Activated T-cell treated with anti-CD3 and anti-CD28 coated beads, Interleukin-2, amount 50 U/mL, for 72 hours (primary cell): ENCODE measurements at places on chromosomes 11 and 22. TPM values are rescaled to one million over a fixed set of nuclear protein-coding genes. Genes with fewer than 3 reads are reported as not detected.
A peak's percentile ranks its signal among the peaks of the same experiment; 100 is the strongest.

DNA sequence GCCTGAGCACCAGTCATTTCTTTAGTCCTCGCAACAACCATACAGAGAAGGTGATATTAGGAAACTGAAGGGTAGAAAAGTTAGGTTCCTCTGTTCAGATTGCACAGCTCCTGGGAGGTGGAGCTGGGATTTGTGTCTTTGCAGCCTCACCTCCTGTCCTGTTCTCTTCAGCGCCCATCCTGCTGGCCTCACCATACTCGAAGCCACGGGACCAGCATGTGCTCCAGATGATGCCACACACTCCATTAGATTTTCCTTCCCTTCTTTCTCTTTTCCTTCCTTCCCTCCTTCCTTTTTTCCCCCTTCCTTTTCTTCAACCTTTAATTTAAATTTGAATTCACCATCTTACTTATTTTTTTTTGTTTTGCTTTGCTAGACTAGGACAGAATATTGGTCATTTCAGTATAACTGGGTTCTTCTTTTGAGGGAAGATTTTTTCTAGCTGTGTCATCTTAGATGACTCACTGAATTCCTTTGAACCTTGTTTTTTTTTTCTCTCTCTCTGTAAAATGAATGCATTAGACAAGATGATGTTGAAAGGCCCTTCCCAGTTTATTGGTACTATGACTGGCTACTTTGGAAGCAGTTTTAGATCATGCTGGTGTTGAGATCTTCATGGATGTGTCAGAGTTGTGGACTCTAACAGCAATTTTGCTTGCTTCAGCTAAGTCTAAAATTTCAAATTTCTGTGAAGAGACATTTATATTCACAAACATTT lies 662.5 kb upstream of the TENM4 start:
- no peak overlapping the region for H3K4me3 ChIP-seq
- no peaks in the 10 kb centered on the region for H3K27me3 ChIP-seq
- DNase-seq, result no peak
- H3K27ac ChIP-seq, result no peak overlapping the region
- H3K36me3 ChIP-seq, result no peaks in the 10 kb centered on the region

DNA sequence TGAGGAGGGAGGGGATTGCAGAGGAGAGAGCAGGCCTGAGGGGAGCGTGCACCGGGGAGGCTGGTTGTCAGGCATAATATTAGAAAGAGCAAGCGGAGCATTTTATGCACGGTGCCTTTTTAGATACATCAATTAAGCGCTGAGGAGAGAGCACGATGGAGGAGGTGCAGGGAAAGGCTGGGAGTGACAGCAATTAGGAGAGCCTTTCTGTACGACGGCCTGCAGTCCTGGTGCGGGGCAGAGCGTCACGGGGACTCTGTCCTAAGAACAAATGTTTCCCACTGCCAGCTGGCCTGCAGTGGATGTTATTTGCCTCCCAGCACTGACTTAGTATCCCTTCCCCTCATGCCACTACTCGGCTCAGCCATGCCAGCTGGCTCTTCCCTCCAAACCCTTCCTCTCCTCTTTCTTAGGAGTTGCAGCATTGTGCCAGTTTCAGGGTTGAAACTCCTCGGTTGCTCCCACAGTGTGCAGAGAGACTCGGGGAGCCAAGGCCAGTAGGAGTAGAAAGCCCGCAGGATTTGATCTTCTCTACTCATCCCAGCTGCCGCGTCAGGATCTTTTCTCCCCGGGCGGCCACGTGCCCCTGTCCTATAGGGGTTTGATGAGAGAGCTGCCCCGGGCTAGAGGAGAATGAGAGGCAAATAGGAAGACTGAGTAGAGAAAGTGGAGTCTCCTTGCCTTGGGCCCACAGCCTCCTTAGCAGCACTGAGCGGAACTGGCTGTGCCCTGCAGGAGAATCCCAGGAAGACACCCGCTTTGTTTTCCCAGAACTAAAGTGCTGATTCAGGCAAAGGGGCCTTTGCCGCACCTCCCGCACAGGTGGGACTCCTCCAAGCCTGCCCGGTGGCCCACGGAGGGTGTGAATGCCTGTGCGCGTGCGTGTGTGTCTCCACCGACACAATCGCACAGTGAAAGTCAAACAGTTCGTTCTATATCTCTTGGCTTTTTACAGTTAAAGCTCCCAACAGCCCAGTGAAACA lies 875.3 kb downstream of the NTM start:
- no peak for DNase-seq
- H3K4me1 ChIP-seq, result no peaks in the 10 kb centered on the region
- no peak overlapping the region for H3K27ac ChIP-seq
- no peaks in the 10 kb centered on the region for H3K36me3 ChIP-seq
- no peaks in the 10 kb centered on the region for H3K27me3 ChIP-seq
- H3K4me3 ChIP-seq, result no peak overlapping the region

DNA sequence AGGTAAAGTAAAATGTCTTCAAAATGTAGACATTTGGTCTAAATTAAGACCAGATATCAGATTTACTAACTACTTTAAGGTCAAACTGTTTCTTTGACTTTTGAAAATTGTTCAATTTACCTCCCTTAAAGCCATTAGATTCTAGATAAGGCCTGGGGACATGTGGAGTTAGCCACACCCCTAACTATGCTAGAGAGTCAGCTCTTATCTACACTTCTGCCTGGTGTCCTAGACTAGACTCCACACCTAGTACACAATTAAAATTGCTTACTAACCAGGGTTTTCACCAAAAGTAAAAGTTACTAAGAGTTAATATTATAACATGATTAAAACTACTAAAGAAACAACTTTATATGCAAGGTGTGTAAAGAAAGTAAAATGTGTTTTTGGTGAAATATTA lies 43.6 kb upstream of the DBX1 start:
- H3K4me1 ChIP-seq, result peaks cover 10% of the 10 kb centered on the region
- no peak overlapping the region for H3K4me3 ChIP-seq
- peaks cover 40% of the 10 kb centered on the region for H3K27me3 ChIP-seq
- H3K27ac ChIP-seq, result no peak overlapping the region
- no peak for DNase-seq

- H3K4me1 ChIP-seq, result no peaks in the 10 kb centered on the region
- H3K27ac ChIP-seq, result no peak overlapping the region
- H3K36me3 ChIP-seq, result no peaks in the 10 kb centered on the region
- peaks cover 9% of the 10 kb centered on the region for H3K27me3 ChIP-seq
Observed at GRCh38 chr22:38082986-38083710, 836 bp downstream of the SLC16A8 start.

- no peaks in the 10 kb centered on the region for H3K36me3 ChIP-seq
- peak overlapping the region; percentile 94 for H3K4me3 ChIP-seq
- H3K27me3 ChIP-seq, result no peaks in the 10 kb centered on the region
- H3K4me1 ChIP-seq, result peaks cover 43% of the 10 kb centered on the region
- H3K27ac ChIP-seq, result peak overlapping the region; percentile 15
Observed at GRCh38 chr11:63940786-63941185, 2.0 kb downstream of the NAA40 start.

DNA sequence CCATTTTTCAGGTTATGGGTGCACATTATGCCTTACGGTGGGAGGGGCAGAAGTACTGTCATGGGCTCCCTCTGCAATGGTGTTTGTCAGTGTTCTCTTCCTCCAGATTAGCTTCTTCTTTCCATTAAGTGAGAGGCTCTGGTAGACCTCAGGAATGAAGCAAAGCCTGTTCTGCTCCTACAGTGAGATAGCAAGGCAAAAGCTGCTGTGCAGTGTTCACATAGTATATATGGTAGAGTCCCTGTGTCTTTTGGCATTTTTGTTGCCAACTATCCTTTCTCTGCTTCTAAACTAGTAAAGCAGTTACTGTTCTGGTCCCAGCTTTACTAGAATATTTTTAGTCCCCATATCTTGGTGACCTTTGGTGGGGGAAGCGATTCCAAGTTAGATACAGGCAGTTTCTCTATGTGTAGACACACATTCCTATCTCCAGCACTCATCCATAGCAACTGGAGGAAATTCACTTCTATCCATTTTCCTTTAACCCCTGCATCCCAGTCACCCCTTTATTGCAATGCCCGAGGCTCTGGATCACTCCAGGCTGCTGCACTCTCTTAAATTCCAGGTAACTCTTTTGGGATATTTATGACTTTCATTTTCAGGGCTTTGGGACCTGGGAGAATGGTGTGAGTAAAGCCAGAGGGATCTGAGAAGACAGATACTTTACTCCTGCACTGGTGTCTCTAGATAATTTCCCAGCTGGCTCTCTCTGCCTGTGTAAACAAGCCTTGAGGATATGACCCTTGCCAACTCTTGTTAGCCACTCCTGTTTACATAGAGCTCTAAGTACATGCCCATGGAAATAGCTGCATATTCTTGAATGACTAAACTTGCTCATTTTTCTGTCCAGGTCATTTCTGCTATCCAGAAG lies 3.9 kb upstream of the TRIM34 start:
- DNase-seq, result no peak
- no peak overlapping the region for H3K27ac ChIP-seq
- H3K36me3 ChIP-seq, result peaks cover 2% of the 10 kb centered on the region
- no peak overlapping the region for H3K4me3 ChIP-seq
- no peaks in the 10 kb centered on the region for H3K27me3 ChIP-seq
- peaks cover 17% of the 10 kb centered on the region for H3K4me1 ChIP-seq

- H3K27me3 ChIP-seq, result no peaks in the 10 kb centered on the region
- H3K4me3 ChIP-seq, result no peak overlapping the region
- H3K36me3 ChIP-seq, result peaks cover 11% of the 10 kb centered on the region
- no peak overlapping the region for H3K27ac ChIP-seq
Observed at GRCh38 chr22:23796461-23796860, 9.7 kb downstream of the SMARCB1 start.

Gene TIMP3
- total RNA-seq, result 0.07 TPM

Gene OR4D5
- total RNA-seq, result not detected

Gene TRIM49D2
- total RNA-seq, result not detected

Gene OR10A2
- not detected for total RNA-seq
